Frontal cortex (tissue), 4 donors: ENCODE measurements at places on chromosomes 3 and 15.

- DNase-seq = no peak
These were observed 831.7 kb downstream of the CADM2 start for GRCh38 chr3:85790445-85791030.

DNA sequence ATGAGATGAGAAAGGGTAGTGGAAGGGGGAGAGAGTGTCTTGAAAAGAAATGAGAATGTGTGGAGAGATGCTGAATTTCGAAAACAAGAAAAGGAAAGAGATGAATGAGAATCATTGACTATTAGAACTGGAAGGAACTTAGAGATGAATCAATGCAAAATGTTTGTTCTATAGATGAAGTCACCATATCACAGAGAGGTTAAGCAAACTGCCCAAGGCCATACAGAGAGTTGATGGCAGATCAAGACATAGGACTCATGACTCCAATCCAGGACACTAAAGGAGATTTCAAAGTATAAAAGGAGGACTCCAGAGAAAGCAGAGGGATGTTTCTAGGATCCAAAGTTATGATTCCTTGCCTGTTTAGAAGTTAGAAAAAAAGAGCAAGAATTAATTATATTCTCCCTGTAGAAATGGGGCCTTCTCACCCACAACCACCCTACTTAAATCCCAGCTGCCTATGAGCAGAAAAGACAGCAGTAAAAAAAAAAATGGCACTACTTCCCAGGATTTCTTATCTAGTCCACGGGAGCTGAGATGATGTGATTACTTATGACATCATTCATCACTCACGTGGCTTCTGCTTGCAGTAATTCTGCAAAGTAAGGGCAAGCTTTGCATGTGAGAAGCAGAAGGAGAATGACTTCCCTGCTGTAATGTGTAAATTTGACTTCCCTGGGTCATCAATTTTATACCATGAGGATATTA is 210.8 kb upstream of the MRPL3 start:
- no peak for DNase-seq

GRCh38 chr15:45162771-45163507 is 24.8 kb downstream of the SHF start:
- peak; percentile 78 for DNase-seq

- no peak for DNase-seq
These were observed 151.4 kb upstream of the MCTP2 start for GRCh38 chr15:94079968-94080367.

- no peak for DNase-seq
These were observed 20.7 kb upstream of the GSK3B start for GRCh38 chr3:120114981-120115380.
